ENCODE measurements at places on chromosomes 4 and X.

DNA sequence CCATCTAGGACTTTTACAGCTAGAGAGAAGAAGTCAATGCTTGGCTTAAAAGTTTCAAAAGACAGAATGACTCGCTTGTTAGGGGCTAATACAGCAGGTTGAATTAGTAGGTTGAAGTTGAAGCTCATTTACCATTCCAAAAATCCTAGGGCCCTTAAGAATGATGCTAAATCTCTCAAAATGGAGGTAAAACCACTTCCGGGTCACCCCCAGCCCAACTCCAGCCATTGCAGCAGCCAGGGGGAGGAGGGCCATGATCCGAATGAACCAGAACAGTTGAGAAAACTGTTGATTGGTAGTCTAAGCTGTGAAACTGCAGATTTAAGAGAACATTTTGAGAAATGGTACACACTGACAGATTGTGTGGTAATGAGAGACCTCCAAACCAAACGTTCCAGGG, 245.4 kb downstream of the HNRNPD start:
- no peak for DNase-seq

GRCh38 chr4:48027653-48028052, 11.1 kb downstream of the NIPAL1 start:
- no peak for DNase-seq

GRCh38 chr4:88821522-88821921, 123.9 kb upstream of the NAP1L5 start:
- DNase-seq = no peak

DNA sequence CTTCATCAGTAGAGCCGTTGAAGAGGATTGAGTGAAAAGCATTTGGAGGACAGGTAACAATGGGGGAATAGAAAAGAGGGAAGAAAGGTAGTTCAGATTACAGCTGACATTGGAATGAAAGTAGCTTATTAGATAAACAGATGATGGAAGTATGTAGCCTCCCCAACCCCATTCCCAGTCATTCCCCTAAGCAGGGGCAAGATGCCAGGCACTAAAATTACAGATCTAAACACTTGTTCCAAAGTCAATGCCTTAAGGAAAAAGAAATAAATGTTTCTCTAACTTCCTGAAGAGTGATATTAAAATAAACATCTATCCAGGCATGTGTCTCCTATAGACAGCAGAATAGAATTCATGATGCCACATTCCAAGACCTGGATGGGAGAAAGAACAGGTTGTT, 350.8 kb downstream of the PDGFC start:
- DNase-seq = no peak

GRCh38 chr4:140641789-140642439, 73.2 kb upstream of the UCP1 start:
- no peak for DNase-seq

DNA sequence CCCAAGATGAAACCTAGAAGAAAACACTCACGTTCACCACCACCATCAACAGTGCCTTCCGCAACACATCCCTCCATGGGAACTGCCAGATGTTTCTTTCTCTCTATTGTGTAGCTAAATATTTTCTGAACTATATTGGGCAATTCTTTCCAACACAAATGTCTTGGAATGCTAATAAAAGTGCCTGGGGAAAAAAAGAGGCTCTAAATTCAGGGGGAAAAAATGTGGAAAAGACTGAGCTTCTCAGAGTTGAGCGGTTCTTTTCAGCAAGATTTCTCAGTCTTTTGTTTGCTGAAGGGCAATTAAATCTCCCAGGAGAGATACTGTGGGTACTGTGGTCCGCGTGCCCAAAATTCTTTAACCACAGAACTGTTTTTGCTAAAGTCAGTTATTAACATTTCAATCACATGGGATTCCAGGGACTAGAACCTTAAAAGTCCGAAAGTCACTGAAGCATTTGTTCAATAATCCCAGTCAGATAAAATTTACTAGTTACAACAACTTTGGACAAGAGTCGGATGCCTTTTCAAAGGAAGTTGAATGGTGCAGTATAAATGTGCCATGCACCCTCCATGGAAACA, 51.9 kb upstream of the DHRSX start:
- DNase-seq = peak; percentile 96

DNA sequence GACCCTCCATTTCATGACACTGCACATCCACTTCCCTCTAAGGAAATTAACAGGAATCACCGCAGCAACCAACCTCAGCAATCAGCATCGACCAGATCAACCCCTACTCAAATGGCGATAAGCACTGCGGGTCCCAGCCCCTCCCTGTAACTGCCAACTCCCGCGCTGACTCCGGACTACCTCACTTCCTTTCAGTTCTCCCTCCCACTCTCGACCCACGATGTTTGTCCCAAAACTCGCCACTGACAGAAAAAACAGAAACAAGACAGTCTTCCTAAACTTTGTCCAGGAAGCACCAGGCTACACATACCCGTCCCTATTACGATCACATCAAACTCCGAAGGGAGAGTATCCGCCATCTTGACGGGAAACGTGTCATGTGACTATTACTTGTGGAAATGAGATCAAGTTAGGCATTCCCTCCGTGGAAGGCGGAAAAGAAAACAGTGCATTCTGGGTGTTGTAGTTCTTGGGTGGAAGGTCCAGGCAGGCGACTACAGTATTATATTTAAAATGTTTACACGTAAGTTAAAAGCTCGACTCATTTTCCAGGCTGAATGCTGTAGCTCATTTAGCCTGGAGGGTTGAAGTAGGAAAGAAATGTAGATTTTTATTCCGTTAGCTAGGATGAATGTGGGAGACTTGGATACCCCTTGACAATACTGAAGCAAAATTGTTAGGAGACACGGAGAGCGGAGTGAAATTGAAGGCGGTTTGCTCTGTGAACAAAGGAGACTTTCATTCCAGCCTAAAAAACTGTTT, at the start of gene CHM:
TSS of gene CHM (minus strand) at position 385 of the 762 bp plus-strand sequence. CDS start at position 359, 26 bp downstream.
- peak; percentile 81 for DNase-seq

DNA sequence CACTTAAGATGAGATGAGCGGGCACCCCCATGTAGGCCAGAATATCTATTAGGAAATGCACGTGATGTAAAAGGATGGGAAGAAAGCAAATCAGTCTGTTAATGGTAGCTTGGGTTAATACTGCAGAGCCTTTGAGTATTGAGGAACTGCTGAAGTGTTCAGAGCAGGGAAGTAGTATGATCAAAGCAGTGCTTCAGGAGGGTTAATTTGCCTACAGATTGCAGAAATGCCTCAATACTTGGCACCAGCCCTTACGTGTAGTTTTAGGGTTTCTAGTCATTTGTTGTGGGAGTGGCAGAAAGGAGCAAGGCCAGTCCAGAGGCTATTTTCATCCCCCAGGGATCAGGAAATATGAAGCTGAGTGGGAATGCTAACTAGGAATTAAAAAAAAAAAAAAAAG, 19.7 kb downstream of the ZFX start:
- DNase-seq = peak; percentile 51

DNA sequence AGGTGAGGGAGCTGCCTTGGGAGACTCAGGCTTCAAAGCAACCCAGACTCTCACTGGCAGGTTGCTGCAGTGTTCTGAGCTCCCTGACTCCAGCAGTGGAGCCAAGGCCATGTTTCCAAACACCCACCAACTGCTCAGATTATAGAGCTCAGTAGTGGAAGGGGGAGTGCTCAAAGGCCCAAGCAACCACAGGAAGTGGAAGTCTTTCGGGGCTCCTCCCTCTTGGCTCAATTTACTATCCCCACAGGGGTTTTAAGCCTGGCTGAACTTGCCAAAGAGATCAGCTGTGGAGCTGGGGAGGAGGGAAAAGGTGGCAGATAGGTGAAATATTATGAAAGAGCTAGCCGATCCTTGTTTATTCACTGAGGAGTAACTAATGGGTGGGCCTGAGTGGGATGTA, 82.5 kb downstream of the HPRT1 start:
- DNase-seq = peak; percentile 84

- DNase-seq = no peak
Observed at GRCh38 chr4:8703401-8703696, 110.8 kb downstream of the CPZ start.

- no peak for DNase-seq
Observed at GRCh38 chr4:147964266-147964880, 232.5 kb downstream of the ARHGAP10 start.

DNA sequence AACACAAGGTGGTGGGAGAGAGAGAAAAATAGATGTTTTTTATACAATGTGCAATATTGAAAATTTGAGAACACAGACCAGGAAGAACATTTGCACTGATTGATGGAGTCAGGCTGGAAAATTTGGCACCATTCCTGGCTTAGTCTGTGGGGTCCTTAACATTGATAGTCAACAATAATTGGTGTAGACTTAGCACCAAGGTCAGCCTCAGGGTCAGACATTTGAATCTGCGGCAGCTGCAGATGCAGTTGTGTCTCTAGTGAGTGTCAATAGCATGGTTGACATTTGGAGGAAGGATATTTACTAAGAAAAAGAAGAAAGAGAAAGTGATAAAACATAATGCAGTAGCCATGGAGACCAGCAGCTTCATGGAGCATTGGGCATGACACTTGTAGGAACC, 31.5 kb upstream of the GLRA3 start:
- no peak for DNase-seq

GRCh38 chr4:14309431-14309830, 681.9 kb upstream of the BOD1L1 start:
- DNase-seq = no peak

GRCh38 chrX:49174723-49175122, 3.0 kb downstream of the PLP2 start:
- DNase-seq = no peak

DNA sequence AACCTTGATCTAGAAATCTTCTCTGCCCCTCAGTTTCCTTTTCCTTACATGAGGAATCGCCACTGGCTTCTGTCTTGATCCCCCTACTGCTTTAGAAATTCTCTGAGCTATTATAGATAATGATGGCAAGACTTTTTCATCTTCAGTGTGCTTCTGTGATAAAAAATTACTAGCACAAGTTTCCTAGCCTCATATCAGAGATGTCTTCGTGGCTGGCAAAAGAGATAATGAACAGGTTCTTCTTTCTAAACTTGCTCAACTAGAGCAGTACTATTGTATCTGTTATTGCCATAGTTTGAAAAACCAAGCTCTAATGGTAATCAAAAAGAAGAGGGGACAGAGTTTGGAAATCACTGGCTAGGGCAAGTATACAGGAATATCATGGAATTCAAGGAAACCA, 4.1 kb upstream of the PDGFC start:
- DNase-seq = no peak

GRCh38 chr4:6857009-6857882, 52.4 kb upstream of the TBC1D14 start:
- DNase-seq = no peak

GRCh38 chrX:10165580-10166247, 8.9 kb downstream of the CLCN4 start:
- DNase-seq = no peak

- no peak for DNase-seq
Observed at GRCh38 chr4:145951931-145952330, 13.3 kb upstream of the ZNF827 start.

- no peak for DNase-seq
Observed at GRCh38 chr4:159278399-159278798, 175.5 kb downstream of the RAPGEF2 start.

DNA sequence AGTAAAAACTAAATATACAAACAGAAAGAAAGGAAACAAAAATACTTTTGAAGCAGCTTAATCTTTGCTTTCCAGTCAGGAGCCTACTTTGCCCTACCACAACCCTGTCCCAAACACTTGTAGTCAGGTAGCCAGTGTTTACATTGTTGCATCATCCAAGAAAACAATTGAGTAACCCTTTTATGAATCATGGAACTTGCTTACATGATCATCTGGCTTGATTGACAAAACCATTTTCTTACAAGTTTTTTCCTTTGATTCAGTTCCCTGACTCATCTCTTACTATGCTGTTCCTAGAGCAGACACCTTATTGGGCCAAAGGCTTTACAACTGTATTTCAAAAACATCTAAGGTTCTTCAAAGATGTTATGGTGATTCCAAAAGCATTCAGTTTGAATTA, 740.1 kb downstream of the KLHL13 start:
- DNase-seq = no peak

GRCh38 chrX:110032534-110033147, 29.7 kb downstream of the TMEM164 start:
- no peak for DNase-seq

DNA sequence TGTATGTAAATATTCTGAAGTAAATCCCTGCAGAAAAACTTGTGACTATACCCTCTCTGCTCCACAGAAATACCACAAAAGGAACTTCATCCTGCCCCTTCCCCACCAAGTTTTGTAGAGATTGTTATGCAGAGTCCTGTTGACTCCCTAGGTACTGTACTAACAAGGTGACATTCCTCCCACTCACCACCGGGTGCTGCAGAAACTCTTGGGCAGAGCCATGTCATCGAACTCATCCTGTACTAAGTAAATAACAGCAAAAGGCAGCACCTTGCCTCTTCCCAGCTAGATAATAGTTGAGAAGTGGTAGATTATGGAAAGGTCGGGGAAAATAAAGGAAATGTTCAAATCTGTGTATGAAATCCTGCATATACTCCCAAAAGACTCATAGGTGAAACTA, 233.3 kb downstream of the STPG2 start:
- no peak for DNase-seq

DNA sequence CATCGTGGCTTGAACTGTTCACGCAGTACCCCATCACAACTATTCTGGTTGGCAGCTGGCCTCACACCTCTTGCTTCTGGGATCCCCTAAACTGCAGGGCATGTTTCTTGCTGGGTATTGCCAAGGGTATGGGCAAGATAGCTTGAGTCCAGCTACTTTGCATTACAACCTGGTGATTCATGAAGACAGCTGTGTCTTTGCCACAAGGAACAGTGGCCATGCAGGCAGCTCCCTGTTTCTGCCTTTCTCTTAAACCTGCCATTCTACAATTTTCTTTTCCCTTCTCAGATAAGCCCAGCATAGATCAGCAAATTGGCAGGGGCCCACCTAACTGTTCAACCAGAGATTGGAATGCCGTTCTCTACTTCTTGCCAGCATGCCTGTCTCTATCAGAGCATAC, 42.8 kb downstream of the TENM3 start:
- peak; percentile 33 for DNase-seq

DNA sequence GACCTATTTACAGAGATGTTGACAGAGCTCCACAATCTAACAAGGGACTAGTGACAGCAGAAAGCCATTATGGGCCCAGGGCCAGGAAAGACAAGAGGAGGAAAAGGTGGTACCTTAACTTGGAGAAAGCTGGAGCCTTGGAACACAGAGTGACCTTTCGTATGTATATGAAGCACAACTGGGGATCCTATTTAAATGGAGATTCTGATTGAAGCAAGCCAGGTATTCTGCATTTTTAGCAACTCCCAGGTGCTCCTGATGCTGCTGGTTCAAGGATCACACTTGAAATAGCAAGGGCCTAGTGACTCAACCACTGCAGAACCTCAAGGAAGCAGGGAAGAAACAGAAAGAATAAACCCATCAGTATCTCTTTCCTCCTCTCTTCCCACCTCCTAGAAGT, 99.4 kb downstream of the TMEM47 start:
- no peak for DNase-seq

DNA sequence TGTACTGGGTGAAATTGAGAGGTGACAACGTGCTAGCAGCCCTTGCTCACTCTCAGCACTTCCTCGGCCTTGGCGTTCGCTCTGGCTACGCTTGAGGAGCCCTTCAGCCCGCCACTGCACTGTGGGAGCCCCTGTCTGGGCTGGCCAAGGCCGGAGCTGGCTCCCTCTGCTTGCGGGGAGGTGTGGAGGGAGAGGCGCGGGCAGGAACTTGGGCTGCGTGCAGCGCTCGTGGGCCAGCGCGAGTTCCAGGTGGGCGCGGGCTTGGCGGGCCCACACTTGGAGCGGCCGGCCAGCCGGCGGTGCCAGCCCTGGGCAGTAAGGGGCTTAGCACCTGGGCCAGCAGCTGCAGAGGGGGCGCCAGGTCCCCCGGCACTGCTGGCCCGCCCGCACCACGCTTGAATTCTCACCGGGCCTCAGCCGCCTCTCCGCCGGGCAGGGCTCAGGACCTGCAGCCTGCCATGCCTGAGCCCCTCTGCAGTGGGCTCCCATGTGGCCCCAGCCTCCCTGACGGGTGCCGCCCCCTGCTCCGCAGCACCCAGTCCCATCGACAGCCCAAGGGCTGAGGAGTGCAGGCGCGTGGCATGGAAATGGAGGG, 249.5 kb upstream of the ETNPPL start:
- DNase-seq = no peak

Data from fibroblast of skin of scalp (primary cell).